Stimulated activated CD8-positive, alpha-beta memory T cell treated with anti-CD3 and anti-CD28 coated beads, Interleukin-7, amount 100 ng/mL, for 1 hour (primary cell): ENCODE measurements at places on chromosomes 1 and 21.

DNA sequence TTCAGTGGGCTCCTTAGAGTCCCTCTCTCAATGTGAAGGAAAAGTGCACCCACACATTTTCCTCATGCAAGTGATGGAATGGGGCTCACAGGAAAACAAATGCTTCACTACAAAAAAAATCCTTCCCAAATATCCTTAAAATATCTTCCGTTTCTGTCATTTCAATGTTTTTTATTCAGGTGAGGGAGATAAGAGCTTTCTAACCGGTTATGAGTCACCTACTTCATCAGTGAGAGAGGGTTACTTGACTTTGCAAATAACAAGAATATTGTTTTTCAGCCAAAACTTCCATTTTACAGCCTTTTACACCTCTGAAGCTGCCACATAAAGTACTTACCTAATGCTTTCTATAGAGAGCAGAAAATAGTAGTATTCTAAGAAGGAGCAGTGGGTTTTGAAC is 98.3 kb upstream of the CD55 start:
- no peak for DNase-seq

DNA sequence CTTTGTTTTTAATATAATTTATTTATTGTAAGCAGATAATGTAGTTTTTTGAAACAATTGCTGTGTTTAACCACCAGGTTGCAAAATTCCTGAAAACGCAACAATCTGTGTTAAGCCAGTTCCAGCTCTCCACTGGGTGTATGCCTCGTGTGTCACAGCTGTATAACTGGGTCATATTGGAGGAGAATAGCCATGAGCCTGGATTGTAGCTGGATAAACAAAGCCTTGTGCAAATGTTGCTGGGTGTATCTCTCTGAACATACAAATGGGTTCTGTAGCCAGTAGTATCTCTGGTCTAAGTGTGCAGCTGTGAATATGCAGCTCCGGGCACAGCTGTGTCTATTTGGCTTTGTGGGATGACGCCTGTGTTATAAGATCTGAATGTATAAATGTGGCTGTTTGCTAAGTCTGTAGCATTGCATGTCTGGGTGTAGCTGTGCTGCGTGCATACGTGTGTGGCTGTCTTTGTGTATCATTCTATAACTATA is 2.8 kb downstream of the TCEA3 start:
- no peak for DNase-seq

DNA sequence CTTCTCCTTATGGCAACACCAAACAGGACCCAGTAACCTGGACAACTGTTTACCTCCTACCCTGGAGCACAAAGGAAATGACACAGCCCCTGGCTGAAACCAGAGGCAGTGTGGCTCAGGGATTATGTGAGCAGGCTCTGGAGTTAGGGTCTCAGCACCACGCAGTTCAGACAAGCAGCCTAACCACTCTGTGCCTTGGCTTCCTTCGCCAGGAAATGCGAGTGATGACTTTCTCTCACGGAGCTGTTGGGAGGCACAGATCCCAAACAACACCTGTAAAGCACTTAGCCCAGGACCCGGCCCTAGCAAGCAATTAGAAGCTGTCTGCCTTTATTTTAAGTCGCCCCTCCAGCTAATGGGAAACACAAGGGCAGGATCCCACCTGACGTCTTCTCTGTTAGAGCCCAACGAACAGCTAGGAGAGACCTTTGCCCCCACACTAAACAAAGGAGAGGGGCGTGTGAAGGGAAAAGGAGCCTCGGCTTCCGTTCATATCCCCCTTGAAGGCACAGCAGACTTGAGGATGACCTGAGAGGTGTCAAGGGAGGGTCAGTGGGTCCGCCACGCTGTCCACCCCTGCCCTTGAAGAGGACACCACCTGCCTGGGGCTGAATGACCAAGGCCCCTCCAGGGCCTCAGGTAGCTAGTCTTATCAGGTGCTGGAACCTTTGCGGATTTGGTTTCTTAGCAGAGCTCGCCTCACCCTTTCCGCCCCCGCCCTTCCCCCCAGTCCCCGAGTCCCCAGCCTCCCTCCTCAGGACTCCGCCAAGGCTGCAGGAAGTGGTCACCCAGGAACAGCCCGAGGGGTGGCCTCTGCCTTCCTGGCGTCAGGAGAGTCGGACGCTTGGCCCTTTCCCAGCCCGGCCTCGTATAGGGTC is 860 bp downstream of the TMEM63A start:
- no peak for DNase-seq

GRCh38 chr1:244821134-244821533 is 14.3 kb upstream of the COX20 start:
- DNase-seq = no peak
